ENCODE measurements at places on chromosomes 12 and 14.

- no peak for DNase-seq
These were observed 10.2 kb downstream of the ARHGAP5 start for GRCh38 chr14:32087173-32087861.

DNA sequence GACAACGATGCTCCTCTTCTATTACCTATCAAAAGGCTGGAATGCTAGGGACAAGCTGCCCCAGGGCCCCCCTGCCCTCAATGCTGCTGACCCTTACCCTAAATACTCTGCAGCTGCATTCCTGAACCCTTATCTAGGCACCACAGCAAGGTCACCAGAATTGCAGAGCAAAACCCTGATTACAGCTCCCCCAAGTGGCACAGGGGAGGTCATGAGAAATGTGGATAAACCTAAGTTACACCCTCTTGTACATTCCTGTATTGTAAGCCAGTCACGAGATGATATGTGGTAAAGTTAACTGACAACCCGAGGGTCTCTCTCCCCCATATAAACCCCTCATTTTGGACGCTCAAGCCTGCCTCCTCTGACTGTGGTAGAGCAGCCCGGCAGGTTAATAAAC, 411.8 kb upstream of the STXBP6 start:
- no peak for DNase-seq

DNA sequence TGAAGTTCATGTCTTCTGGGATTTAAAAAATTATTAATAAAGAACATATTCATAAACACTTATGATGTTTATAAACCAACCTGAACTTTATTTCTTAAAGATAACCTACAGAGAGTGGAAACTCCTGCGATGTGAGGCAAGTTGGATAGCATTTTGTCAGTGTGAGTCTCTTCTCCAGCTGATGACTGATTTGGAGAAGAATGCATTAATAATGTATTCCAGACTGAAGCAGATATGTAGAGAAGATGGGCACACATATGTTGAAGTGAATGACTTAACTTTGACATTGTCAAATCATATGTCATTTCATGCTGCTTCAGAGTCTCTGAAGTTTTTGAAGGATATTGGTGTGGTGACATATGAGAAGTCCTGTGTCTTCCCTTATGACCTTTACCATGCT, 7.3 kb downstream of the HELB start:
- no peak for DNase-seq

DNA sequence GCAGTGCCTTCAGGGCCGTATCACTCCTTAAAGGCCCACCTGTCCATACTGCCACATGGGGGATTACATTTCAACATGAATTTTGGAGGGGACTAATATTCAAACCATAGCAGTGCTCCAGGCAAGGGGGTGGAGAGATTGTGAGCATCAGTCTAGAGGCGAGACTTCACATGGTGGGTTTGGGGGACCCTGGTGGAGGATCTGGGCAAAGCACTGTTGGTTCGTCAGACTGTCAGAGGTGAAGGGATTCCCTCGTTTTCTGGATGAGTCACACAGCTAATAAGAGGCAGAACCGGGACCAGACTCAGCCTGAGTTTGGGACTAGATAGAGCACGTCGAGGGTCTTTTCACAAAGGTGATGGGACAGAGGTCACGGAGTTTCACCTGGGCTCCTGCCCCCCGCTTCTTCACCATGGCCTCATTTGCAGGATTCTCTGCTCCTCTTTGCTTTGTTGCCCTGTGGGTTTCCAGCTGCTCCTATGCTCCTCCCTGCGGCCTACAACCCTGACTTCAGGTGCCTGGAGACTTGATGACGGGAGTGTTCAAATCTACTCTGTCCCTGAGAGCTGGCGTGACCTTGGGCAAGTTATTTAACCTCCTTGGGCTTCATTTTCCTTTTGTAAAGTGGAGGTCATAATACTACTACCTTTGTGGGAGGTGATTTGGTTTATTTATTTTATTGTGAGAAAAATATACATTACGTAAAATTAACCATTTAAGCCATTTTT, 41.5 kb downstream of the TEAD4 start:
- DNase-seq, result no peak

DNA sequence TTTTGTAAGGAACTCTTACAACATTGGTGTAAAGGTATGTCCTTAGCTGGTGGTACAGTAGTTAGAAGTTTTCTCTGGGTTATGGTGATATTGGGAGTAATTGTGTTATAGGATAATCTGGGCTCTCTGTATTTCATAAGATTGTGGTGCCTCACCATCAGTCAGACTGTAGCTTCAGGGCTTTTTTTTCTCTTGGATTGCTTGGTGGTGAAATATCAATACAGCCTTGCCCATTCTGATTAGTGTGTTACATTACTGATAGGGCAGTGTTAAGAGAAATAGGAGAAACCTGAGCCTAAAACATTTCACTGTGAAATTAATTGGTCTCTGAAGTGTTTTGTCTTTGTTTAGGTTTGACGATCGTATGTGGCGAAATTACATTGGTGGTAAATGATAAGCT, 71.0 kb downstream of the RCOR1 start:
- no peak for DNase-seq

- no peak for DNase-seq
These were observed 15.5 kb downstream of the EMP1 start for GRCh38 chr12:13211859-13212664.

DNA sequence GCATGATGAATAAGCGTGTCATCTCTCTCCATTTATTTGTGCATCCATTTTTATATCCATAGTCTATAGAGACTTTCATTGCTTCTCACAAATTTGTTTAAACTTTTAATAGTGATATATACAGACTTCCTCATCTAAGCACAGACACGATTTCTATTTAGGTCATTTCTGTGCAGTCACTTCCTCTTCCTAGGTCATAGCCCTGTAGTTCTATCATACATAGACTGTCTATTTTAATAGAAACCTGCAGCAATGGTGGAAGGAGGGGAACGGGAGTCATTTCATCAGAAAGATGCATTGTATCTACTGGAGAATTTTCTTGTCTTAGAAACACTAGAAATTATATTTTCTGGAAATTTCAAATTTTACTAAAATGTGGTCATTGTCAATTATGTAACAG, 133.4 kb upstream of the FGD4 start:
- DNase-seq, result no peak

GRCh38 chr12:49534731-49535278, 4.0 kb upstream of the KCNH3 start:
- no peak for DNase-seq

- DNase-seq, result no peak
These were observed 16.4 kb upstream of the MIA2 start for GRCh38 chr14:39217214-39217879.
